Hair follicle dermal papilla cell (primary cell): ENCODE measurements at places on chromosomes 3 and 15. TPM values are rescaled to one million over a fixed set of nuclear protein-coding genes. Genes with fewer than 3 reads are reported as not detected.

Gene POC1A
- 1.9 and 3.4 TPM in 2 replicates for total RNA-seq

Gene IL5RA
- total RNA-seq: not detected in 2 replicates

Gene IGDCC3
- under 0.01 and 0.16 TPM in 2 replicates for total RNA-seq

Gene DOCK3
- 0.16 and 0.24 TPM in 2 replicates for total RNA-seq

Gene TEX55
- total RNA-seq: not detected in 2 replicates

Gene FMN1
- 5.0 and 6.8 TPM in 2 replicates for total RNA-seq

Gene CIDEC
- not detected in 2 replicates for total RNA-seq

Gene NGRN
- total RNA-seq: 72.7 and 73.5 TPM in 2 replicates

Gene SYNPR
- total RNA-seq: not detected in 2 replicates

Gene GMNC
- under 0.01 and 0.12 TPM in 2 replicates for total RNA-seq

Gene KBTBD13
- not detected in 2 replicates for total RNA-seq

Gene TUSC7
- not detected in 2 replicates for total RNA-seq

Gene PRKAR2A
- 36.8 and 43.3 TPM in 2 replicates for total RNA-seq

Gene PLAAT1
- not detected in 2 replicates for total RNA-seq

Gene LMAN1L
- not detected in 2 replicates for total RNA-seq

Gene FOXL2NB
- total RNA-seq: 10.4 and 11.8 TPM in 2 replicates

Gene CPNE9
- not detected in 2 replicates for total RNA-seq
